Astrocyte of the spinal cord (primary cell): ENCODE measurements at places on chromosomes 11 and 22.

GRCh38 chr11:71433648-71434450, 14.3 kb downstream of the DHCR7 start:
- DNase-seq, result no peak

DNA sequence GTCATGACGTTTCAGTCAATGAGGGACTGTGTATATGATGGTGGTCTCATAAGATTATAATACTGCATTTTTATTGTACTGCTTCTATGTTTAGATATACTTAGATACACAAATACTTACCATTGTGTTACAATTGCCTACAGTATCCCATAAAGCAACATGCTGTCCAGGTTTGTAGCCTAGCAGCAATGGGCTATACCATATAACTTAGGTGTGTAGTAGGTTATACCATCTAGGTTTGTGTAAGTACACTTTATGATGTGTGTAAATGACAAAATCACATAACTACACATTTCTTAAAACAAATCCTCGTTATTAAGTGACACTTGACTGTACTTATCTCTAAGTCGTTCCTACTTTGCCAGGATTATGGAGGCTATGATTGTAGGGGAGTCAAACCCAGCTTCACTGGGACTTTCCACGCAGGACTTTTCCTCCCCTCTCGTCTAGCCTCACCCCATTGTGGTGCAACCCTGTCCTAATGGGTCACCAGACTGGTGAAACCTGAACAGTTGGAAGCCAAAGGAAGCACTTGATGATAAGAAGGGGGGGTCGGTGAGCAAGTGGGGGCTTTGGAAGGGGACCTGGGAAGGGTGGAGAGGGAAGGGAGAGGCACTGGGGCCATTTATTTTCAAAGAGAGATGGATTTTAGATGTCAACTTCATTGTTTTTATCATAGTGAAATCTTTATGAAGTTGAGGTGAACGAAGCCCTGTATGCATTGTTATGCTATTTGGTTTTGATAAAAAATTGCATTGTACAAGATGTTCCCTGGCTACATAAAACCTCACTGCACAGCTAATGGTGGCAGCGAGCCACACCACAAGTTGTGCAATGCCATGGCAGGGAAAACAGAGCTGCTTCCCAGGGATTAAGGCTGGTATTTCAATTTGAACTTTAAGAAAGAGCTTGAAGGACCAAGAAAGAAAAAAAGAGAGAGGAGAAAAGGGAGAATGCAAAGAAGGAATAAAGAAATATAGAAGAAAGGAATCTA, 129.1 kb downstream of the EHF start:
- peak; percentile 90 for DNase-seq

GRCh38 chr22:42683578-42684283, 34.5 kb upstream of the CYB5R3 start:
- DNase-seq, result no peak

DNA sequence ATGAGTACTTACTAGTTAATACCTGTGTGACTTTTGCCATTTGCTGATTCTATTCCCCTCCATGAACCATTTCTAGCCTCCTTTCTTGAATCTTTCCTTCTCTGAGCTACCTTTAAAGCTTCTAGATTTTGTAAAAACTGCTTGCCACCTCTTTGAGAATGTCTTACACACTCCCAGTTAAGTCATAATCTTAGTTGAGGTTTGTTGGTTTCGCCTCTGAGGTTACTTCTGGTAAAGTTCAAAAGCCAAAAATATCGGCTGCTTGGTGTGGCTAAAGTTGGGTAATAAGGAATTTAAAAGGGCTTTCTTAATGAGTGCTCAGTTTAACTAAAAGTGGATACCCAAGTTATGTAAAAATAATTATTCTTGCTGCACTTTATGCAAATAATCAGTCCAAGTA, 10.4 kb upstream of the GLYAT start:
- no peak for DNase-seq

DNA sequence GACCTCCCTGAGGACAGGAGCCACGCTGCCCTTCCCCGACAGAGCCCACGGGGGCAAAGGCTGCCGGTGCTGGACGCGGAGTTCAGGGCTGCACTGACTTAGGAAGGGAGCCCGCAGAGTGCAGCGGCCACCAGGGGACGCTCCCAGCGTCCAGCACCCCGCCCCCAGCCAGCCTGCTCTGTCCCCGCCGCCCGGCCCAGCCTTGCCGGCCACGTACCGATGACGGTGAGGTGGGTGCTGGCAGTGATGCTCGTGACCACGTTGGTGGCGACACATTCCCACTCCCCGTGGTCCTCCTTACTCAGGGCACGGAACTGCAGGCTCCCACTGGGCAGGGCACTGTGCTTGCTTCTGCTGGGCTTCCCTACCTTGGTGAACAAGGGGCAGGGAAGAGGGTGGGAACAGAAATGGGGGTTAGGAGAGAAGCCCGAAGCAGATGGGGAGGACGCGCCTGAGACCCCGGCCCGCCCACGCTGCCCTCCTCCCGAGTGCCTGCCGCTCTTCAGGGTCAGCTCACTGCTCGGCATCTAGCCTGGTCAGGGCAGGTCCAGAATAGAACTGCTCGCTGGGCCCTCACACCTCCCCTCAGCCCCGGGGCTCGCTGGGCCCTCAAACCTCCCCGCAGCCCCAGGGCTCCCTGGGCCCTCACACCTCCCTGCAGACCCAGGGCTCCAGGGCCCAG, 25.9 kb downstream of the IGSF9B start:
- DNase-seq, result no peak

DNA sequence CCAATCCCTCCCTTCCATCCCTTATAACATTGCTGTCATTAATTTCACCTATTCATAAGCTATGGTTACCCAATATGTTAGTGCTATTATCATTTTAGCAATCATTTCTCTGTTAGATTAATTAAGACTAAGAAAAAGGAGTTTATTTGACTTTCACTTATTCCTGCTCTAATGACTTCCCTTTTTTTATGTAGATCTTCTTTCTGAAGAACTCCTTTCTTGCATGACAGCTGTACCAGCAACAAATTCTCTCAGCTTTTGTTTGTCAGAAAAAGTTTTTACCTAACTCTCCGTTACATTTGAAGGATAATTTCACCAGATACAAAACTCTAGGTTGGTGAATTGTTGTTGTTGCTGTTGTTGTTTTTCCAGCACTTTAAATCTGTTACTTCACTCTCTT, 28.6 kb upstream of the OR8B8 start:
- DNase-seq, result no peak

DNA sequence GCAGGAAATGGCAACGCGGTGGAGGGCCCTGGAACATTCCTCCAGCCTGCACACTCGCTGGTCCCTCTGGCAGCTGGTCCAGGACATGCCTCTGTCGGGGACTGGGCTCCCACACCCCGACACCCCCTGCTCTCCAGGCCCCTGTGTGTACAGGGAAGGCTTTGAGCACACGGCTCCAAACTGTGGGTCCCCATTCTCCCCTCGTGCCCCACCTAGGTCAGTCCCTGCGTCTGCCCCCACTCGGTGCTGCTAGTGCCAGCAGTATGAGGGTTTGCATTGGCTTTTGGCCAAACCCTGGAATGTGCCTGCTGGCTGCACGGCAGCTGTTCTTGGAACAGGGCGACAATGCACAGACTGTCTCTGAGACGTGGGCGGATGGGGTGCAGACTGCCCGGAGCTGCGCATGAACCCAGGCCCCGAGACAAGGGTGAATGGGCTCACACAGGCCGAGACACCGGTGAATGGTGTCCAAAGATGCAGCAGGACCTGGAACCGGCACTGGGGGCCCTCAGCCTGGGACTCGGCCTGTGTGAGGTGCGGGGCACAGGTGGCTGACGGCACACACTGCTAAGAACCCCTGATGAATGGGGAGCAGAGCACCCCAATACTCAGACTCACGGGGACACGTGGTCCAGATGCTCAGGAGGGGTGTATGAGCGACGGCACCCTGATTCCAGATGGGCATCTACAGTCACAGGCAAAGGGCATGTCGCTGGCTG, 7.5 kb upstream of the SYT8 start:
- peak; percentile 83 for DNase-seq
